Osteoblast (primary cell): ENCODE measurements at places on chromosomes 3 and 15.
A peak's percentile ranks its signal among the peaks of the same experiment; 100 is the strongest.

GRCh38 chr3:65110661-65111060 is 422.9 kb upstream of the ADAMTS9 start:
- no peak for DNase-seq

GRCh38 chr3:46202535-46202934 is 5.6 kb downstream of the CCR1 start:
- no peak for DNase-seq

DNA sequence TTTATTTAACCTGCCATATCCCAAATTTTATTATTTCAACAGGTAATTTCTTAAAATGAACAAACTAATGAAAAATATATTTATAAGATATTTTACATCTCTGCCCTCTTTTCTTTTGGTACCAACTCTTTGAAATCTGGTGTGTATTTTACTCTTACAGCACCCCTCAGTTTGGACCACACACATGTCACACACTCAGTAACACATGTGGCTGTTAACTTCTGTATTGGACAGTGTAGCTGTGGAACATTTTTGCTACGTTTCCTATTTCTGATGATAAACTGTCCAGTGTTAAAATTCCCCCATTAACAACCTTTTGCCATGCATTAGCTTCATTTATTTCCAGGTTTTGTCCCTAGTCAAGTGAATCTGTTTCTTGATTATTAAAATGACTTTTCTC is 250.6 kb downstream of the NFKBIZ start:
- no peak for DNase-seq

GRCh38 chr3:197027151-197027895 is 2.3 kb downstream of the MELTF start:
- DNase-seq: peak; percentile 90

GRCh38 chr15:49686599-49686998 is 65.8 kb downstream of the DTWD1 start:
- DNase-seq: peak; percentile 3

DNA sequence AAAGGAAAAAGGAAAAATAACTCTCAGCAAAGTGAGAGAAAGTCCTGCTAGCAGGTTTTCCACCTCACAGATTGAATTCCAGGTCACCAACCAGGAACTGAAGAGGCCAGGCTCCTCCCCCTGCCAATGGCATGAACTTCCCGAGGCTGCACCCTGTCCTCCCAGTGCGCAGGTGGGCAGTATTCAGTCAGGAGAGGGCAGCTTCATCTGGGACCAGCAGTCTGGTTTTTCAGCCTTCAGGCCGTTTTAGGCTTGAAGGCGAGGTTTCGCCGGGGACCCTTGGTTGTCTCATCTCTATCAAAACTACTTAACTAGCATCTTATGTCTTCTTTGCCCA is 41.2 kb downstream of the TRAT1 start:
- DNase-seq: no peak
